DMS 273 treated with DMSO at 0.1 percent for 48 hours (cell line): ENCODE measurements at places on chromosomes 12 and 14.

- no peak for DNase-seq
These were observed 48.3 kb downstream of the NOVA1 start for GRCh38 chr14:26549571-26549970.

DNA sequence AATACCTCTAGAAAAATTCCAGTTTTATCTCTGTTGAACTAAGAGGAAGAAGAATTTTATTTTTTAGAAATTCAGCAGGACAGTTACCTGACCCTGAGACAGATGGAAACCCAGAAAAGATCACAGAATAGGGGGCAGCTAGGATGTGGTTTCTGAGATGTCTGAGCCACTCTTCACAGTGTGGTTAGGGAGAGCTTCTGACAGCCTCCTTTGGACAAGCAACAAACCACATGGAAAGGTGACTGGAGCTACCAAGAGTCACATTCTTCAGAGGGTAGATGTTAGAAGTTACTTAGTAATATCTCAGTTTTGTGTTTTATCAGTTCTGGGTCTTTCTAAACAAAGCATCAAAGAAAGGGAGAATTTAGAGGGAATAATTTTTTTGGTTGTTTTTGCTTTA is 117.3 kb upstream of the NAP1L1 start:
- DNase-seq: no peak

DNA sequence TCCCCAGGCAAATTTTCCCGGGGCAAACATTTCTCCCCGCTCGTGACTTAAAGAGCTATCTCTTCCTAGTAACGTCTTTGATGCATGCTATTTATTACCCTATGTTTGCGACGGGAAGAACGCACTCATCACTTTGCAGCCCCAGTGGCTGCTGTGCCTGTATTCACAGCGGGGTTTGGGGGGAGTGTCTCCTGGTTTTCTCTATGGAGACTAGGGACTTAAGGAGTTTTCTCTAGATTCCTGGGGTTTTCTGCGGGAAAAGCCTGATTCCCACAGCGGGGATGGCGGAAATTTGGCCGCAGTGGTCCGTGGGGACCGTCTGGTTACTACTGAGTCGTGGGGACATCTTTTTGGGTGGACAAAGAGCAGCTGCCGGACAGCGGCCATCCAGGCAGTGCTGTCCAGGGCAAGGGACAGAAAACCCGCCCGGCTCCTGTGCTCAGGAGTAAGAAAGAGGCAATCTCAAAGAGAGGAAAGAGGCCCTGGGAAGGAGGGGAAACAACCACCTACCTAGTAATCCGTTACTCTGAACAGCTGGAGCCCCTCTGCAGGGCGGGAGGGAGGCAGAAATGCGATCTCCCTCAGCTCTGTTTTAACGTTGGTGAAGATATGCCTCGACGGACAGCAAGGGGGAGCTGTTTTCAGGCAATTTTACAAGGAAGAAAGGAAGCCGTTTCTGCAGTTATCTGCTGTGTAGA is 771 bp upstream of the AVPR1A start:
- DNase-seq: peak; percentile 14

DNA sequence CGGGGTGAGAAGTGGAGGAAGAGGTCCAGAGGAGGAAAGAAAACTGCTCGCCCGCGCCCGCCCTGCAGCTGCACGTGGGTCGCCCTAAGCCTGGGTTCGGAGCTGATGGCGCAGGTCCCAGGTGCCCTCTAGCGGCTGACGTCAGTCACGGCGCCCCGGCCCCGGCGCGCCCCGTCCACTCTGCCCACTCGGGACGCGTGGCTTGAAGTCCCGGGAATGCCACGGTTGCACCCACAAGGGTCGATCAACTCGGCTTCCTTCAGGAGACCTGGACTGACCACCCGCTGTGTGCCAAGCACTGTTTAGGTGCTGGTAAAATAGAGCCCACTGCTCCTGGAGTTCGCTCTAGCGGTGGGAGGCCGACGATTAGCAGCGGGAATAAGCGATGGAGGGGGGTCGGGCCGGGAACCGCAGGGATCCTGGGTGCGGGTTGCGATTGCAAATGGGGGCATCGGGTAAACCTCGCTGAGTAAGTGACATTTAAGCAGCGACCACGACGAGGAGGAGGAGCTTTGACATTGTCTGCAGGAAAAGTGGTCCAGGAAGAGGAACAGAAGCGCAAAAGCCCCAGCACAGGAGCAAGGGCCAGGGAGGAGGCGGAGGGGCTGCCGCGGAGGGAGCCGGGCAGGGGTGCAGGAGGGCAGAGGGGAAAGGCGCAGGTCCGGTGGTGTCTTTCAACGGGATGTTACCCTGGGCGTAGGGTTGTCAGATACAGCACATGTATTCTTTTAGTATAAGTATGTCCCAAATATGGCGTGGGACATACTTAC is 5.1 kb upstream of the ZNF839 start:
- peak; percentile 55 for DNase-seq

DNA sequence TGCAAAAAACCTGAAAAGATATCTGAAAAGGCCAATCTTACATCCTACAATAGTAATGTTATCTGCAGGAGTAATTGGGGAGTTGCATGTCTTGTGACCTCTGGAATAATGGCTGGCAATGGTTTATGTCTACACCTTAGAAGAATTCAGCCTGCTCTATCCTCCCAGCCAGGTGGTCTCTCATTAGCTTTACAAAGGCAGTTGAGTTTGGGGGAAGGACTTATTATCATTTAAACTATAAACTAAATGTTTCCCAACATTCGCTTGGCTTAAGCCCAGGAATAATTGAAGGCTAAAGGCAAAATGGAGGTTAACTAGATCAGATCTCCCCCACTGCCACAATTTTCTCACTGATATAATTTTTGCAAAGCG is 158.4 kb upstream of the SFSWAP start:
- no peak for DNase-seq

- peak; percentile 50 for DNase-seq
These were observed 84.3 kb upstream of the NCOR2 start for GRCh38 chr12:124651516-124652273.

DNA sequence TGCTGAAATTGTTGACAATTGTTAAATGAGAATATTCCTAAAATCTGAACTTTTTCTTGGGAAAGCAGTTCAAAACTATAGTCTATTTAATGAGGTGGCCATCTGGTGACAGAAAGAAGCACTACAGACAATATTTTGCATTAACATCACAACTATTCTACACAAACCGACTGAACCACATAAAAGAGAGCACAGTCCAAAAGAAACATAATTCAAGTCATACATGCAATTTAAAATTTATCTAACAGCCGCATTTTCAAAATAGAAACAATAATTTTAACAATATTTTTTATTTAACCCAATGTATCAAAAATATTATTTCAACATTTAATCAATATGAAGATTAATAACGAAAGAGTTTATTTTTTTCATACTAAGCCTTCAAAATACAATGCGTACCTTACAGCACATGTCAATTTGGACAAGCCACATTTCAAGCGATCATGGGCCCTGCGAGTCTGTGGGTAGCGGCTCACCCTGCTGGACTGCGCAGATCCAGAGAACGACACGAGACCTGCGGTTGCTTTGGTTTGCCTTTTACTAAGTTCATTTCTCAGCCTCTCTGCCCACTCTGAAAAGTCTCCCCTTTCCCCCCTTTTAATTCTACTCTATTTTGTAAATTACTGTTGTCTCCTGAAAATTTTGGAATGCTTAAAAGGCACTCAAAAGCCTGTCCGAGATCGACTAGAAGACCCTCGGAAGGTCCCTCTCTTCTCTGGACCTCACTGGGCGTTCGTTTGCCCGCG is 947 bp upstream of the LRRC9 start:
- peak; percentile 39 for DNase-seq

DNA sequence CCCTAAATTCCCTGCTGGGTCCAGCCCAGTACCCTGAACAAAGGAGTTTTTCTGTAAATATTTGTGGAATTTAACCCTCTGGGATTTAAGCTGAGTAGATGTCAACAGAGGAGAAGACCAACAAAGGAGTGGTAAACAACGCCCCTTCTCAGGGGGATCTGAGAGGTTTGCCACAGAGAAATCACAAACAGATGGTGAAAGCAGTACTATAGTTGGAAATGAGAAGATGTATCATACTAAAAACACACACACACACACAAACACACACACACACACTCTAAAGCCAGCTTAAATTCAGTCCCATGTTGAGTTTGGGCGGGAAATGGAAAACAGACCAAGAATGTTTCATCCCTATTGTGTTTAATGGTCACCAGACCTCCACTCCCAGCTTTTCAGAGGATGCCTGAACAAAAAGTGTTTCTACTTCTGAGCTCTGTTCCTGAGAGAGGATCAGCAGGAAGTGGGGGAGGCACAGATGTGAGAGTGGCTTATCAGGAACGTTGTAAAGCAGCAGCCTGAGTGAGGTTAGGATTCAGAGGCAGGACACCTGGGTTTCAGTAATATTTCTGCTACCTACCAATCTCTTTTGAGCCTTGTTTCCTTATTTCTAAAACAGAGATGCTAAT is 3.2 kb downstream of the BIN2 start:
- no peak for DNase-seq

GRCh38 chr12:25052196-25052913 is 103.5 kb upstream of the BCAT1 start:
- no peak for DNase-seq

- DNase-seq: no peak
These were observed 48.3 kb downstream of the SLC41A2 start for GRCh38 chr12:104909761-104910160.

GRCh38 chr14:103408491-103409155 is 23.4 kb downstream of the MARK3 start:
- DNase-seq: peak; percentile 45

- no peak for DNase-seq
These were observed 1.8 kb downstream of the PDE6H start for GRCh38 chr12:14974633-14975032.

DNA sequence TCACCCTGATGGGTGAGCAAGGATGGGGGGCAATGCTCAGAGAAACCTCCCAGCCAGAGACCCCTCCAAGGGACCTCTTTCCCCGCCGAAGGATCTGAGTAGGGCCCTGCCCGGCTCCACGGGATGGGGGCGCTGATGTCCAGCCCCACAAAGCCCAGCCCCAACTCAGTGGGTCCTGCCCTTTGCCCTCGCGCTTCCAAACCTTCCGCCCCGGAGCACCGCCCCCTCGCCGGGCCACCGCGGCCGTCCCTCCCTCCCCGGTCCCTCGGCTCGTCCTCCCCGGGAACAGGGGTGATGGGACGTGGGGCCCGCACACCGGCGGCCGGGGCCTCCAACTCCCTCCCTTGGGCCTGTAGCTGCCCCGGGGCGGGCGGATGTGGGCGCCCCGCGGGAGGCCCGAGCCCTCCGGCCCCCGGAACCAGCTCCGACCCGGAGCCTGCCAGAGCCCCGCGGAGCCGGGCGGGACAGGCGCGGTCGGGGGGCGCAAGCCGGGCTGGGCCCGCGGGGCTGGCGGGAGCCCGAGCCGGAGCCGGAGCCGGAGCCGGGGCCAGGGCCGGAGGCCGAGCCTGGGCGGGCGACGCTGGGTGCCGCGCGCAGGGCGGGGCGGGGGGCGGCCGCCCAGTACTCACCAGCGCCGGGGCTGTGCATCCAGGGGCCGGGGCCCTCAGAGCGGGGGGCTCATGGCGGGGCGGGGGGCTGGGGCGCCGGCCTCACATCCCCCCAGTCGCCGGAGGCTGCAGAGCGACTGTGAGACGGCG is 386 bp downstream of the HDAC7 start:
- no peak for DNase-seq

DNA sequence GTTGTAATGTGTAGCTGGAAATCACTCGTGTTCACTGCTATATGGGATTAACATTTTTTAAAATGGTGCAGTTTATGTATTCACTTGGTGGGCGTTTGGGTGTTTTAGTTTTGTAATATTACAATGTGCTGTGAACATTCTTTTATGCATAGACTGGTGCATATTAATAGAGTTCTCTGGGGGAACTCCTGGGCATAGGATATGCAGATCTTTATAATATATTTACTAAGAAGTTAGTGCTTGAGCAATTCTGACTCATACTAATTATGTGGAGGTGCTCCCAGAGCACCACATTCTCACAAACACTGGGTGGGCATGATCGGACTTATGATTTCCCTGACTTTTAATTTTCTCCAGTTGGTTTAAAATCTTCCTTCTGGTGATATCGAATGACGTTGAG is 342.3 kb downstream of the PDZRN4 start:
- no peak for DNase-seq

GRCh38 chr12:117907108-117907689 is 61.6 kb downstream of the KSR2 start:
- DNase-seq: no peak

DNA sequence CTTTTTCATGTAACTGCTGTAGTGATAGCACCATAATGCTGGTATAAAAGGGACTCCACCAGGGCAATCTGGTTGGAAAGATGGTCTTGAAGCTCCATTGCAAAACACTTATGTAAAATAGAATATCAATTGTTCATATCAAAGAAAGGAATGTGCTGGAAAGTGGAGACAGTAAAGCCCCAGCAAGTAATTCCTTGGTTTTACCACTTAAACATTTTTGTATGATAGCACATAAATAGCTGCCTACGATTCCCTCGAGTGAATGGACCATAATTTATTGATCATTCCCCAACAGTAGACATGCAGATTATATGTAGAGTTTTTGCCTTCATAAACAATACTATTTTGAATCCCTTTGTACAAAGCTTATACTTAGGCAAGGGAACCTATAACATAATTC is 275.4 kb downstream of the PAWR start:
- no peak for DNase-seq

- DNase-seq: no peak
These were observed 34.7 kb downstream of the TBK1 start for GRCh38 chr12:64486657-64487056.

GRCh38 chr12:50715174-50715573 is 48.7 kb upstream of the ATF1 start:
- DNase-seq: no peak

DNA sequence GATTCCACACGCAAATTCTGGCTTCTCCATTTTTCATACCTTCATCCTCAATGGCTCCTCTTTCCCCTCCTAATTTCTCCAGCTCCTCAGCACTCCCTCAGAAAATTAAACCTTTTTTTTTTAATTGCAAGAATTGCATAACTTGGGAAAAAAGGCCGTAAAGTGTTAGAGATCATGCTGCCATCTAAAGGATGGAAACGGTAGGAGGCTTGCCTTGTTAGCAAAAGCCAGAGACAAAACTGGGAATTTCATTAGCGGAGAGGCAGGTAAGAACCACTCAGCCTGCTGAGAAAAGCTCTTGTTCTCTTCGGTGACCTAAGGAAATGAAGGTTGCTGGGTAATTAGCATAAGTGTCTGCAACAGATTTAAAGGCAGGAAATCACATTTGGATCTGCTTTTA is 204.3 kb downstream of the AEBP2 start:
- no peak for DNase-seq

DNA sequence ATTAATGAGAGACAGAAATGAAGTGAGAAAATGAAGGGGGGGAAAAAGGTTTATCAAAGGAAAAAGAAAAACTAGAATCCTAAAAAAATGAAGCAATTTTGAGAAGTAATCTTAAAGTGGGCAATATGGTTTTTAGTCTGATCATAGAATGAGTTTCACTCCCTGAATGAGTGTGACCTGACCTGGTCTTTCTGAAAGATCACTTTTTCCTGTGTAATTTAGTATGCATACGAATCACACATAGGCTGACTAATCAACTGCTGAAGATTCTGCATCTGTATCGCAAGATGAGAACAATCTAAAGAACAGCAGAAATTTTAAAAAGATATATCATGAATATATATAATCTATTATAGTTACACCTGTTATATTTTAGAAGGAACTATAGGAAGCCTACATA is 11.3 kb downstream of the GNPTAB start:
- DNase-seq: no peak
